ENCODE measurements at places on chromosomes 16 and 17.

GRCh38 chr17:50255766-50256635, 18.3 kb upstream of the TMEM92 start:
- DNase-seq, result no peak

DNA sequence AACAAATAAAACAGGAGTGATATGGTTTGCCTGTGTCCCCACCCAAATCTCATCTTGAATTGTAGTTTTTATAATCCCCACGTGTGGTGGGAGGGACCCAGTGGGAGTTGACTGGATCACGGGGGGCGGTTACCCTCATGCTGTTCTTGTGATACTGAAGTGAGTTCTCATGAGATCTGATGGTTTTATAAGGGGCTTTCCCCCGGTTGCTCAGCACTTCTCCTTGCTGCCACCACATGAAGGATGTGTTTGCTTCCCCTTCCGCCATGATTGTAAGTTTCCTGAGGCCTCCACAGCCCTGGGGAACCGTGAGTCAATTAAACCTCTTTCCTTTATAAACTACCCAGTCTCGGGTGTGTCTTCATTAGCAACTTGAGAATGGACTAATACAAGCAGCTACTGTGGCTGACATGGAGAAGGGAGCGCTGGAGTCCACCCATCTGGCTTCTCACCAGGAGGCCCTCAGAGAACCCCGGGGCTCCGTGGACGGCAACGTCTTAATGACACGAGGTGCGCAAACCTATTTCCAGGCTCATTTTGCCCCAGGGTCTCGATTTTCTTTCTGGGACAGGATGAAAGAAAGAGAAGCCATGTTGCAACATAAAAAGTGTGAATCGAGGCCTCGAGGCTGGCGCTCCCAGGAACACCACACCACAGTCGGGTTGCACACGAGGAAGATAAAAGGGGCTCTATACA, 129.5 kb downstream of the DYNLRB2 start:
- DNase-seq, result no peak

GRCh38 chr17:42560246-42560645, 1.7 kb upstream of the COASY start:
- DNase-seq, result no peak

DNA sequence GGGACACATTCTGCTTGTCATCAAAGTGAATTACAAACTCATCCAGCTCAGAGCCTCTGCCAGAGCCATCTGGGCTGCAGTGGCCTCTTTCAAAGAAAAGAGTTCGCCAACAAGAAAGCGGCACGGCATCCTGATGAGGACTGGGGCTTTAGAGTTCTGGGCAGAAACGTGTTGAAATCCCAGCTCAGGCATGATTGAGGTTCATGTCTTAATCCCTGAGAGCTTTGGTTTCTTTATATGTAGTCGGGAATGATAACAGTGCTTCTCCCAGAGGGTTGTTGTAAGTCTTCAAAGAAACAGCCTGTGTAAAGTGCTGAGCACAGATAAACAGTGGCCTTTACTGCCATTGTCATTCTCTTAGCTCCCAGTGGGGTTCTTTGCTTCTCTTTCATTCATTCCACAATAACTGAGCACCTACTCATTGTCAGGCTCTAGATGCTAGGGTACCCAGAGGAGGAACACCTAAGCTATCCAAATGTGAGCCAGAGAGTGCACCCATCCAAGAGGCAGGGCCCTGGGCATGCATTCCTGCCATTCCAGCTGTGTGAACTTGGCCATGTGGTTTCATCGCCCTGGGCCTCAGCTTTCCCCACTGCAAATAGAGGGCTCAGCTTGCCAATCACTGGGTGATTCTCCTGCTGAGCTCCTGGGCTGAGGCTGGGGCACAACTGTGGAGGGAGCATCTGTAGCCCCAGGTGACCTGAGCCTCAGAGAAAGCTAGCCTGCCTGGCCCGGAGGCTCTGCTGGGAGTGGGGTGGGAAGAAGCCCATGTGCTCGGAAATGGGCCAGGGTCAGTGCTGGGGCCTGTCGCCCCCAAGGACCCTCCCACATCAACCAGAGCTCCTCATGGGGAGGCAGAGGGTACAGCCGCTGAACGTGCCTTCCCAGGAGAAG, 38.3 kb upstream of the CRHR1 start:
- DNase-seq, result no peak

DNA sequence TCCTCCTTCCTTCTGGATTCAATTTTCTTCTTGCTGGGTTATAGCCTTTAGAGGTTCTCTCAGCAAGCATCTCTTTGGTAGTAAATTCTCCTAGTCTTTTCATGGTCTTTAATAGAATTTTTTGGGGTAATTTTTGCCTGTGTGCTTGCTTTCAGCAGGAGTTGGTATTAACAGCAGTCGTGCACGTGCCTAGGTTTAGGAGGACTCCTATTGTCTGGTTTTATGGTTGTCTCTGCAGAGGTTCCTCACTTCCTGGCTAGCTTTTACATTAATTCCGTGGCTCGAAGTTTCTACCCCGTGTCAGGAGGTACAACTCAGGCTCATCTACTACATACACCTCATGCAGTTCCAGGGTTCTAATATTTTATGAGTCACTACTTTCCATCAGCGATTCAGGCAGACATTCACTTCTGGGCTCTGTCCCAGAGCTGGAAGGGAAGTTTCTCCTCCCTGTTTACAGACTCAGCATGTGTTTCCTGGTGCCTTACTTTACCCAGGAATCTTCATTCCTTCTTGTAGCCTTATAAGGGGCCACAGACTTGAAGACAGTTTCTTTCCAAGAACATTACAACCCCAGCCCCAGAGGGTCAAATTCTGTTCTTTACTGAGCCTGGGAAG, 643.6 kb downstream of the HS3ST4 start:
- DNase-seq, result no peak

- no peak for DNase-seq
Measured at GRCh38 chr17:65092262-65092661, 35.7 kb upstream of the GNA13 start.

DNA sequence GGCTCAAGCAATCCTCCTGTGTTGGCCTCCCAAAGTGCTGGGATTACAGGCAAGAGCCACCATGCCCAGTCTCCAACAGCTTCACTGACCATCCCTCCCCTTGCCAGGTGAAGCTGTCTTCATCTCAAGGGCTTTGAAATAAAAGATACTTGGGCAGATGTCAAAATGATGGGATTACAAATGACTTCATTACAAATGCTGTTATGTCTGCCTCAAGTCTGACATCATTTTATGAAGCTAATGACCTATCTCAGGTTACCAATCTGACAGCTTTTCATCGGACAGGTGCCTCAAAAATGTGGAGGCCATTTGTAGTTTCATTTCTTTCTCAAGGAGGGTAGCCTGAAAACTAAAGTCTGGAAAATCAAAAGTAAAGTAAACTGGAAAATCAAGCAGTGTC, 323.7 kb upstream of the TBX2 start:
- no peak for DNase-seq

DNA sequence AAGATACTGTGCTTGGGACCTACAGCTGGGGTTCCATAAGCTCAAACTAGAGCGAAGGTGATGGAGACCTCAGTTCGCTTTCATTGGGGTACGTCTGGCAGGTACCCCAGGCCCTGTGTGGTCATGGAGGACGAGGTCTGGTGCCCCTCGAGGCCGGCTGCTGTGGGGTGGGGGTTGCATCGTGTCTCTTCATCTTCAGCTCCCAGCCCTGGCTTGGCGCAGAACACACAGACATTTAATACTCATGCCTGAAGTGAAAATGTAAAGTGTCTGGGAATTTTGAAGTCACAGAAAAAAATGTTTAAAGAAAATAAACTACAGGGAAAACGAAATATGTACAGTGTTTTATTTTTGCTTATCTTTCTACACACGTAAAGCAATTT, 80.5 kb downstream of the TBC1D16 start:
- no peak for DNase-seq

GRCh38 chr17:7714721-7715594, 2.6 kb upstream of the DNAH2 start:
- no peak for DNase-seq

DNA sequence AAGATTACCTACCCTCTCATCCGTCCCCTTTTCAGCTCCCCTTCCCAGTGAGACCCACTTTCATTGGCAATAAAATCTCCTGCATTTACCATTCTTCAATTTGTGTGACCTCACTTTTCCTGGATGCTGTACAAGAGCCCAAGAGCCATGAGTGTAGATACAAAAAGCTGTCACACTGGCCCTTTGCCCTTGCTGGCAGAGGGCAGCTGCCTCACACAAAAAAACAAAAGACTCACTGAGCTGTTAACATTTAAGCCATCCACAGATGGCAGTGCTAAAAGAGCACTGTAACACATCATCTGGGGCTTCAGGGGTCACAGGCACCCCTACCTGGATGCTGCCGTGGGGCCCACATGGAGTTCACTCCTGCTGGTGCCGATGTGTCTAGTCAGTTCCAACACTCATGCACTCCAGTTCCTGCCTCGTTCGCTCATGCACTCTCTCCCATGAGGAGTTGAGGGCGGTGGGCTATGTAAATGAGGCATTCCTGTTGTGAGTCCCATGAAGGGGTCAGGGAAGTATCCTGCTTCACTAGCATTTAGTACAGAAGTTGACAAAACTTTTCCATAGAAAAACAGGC, 123.1 kb downstream of the CA10 start:
- no peak for DNase-seq

GRCh38 chr16:89708481-89708931, 7.0 kb upstream of the SPATA2L start:
- DNase-seq, result no peak

DNA sequence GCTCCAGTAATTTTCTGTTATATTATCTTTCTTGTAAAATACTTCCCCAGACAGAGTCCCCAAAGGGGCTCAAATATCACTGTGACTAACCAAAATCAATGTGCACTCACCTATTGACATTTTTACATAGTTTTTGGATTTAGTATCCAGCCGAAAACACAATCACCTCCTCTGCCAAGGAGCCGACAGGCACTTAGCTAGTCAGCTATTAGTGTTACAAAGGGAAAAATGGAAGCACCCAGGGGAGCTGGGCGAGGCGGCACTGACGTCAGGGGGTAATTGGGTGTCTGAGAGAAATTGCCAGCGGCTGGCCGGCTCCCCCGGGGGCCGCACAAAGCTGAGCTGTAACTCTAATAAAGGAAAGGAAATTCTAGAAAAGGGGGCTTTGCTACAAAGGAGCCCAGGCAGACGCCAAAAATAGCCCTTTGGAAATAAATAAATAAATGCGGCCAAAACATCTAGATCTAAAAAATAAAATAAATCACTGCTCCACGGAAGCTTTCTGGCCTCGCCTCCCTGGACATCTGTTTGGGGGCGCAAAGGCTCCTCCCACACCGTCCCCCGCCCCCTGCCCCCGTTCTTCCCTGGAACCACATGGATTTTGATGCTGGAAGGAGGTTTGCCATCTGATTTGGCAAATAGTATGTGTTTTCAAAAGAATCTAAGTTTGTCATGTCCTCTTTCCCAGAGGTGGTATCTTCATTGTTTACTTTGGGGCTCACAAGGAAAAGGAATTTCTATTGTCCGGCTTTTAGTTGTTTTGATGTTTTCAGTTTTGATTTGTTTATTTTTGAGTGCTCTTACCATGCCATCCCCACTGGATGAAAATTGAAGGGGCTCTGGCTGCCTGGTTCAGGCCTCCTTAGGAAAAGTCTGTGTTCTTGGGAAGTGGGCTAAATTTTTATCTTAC, 156.7 kb downstream of the ZNF423 start:
- no peak for DNase-seq

DNA sequence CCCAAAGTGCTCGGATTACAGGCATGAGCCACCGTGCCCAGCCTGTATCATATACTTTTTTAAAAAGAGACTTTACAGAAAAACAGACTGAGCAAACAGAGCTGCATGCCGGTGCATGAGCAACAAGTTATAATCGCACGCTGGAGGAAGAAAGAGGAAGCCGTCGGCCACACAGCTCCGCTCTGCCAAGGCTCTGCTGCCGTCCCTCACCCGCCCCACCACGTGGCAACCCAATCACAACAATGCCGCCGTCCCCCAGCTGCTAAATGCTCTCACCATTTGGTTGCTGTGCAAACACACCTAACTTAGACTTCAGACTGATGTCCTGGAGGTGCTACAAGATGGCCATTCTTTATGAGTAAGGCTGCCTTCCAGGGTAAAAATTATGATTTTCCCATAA, 83.5 kb downstream of the ADCY9 start:
- DNase-seq, result no peak

DNA sequence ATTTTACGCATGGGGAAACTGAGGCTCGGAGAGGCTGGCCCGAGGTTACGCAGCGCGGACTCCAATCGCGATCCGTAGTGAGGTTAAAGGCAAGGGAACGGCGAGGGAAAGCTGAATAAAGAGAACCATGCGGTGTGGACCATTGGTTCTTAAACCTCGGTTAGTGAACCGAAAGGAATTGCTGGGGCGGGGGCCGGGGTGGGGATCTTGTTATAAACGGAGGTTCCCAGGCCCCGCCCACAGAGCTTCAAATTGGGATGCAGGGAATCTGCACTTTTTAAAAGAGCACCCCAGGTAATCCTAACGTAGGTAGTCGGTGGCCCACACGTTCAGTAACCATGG, 524 bp downstream of the IQCK start:
- no peak for DNase-seq

DNA sequence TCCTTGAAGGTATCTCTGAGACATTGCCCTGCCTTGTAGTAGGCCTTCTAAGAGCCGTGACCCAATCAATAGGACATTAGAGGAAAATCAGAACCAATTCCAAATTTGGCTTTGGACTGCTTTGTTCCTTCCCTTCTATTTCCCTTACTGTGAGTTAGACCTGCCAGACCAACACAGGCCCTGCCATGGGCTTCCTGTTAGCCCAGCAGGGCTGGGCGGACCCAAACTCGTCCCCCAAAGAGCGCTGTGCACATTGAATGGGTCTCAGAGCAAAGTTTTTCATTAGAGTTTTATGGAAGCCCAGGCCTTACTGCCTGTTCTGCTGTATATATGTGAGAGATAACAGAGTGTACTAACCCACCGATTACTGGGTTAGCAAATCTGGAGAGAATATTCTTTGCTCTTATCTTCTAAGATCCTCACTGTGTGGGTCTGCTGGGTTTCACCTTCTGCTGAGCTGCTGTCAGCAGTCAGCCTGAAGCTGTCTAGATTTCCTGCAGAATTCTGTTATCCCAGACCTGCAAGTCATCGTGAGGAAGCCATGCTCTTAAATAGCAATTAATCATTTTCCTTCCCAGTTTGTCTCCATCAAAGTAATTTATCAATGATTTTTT, 5.7 kb downstream of the ARHGAP44 start:
- no peak for DNase-seq

DNA sequence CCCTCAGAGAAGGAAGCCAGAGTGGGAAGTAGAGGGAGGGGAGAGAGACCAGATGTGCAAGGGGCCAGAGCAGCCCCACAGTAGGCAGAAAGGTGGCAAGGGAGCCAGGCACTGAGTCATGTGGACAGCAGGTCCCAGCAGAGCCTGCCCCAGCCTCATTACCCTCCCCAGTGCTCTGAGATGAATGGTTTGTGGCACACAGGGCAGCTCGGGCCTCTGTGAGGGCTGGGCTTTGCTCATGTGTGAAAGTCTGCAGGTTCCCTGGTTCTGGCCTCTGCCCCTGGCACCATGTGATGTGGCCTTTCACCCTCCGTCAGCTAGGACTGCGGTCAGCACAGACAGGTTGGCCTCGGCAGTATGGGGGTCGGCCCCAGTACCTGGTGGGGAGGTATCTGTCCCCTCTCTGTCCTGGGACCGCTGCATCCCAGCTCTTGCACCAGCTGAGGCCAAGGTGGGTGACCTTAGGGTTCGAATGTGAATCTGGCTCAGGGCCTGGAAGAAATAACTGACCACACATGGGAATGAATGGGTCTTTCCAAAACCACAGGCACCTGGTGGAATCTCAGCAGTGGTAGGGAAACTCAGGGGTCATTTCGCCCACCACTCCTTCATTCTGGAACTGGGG, 8.9 kb downstream of the LRRC75A start:
- no peak for DNase-seq
